RWPE1 (cell line): ENCODE measurements at places on chromosomes 12 and 14.

DNA sequence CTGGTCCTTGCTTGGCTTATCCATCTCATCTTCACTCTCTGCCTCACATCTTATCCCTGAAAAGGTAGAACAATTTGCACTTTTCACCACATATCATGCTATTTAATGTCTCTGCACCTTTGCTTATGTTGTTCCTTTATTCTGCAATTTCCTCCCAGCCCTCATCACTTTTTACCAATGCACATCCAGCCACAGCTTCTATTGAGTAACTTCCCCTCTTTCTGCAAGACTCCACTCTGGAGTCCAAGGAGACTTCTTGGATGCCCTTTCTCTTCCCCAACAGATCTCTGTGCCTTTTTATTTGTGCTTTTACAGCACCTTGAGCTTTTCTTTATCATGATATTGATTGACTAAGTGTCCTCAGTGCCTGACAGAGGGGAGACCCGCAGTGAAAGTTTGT is 797.1 kb downstream of the VRK1 start:
- no peak for DNase-seq

- DNase-seq = no peak
Observed at GRCh38 chr12:75846102-75846501, 185.5 kb downstream of the PHLDA1 start.

- no peak for DNase-seq
Observed at GRCh38 chr14:41900644-41901043, 294.0 kb downstream of the LRFN5 start.

GRCh38 chr12:27794818-27795584 is 15.0 kb upstream of the MANSC4 start:
- no peak for DNase-seq

DNA sequence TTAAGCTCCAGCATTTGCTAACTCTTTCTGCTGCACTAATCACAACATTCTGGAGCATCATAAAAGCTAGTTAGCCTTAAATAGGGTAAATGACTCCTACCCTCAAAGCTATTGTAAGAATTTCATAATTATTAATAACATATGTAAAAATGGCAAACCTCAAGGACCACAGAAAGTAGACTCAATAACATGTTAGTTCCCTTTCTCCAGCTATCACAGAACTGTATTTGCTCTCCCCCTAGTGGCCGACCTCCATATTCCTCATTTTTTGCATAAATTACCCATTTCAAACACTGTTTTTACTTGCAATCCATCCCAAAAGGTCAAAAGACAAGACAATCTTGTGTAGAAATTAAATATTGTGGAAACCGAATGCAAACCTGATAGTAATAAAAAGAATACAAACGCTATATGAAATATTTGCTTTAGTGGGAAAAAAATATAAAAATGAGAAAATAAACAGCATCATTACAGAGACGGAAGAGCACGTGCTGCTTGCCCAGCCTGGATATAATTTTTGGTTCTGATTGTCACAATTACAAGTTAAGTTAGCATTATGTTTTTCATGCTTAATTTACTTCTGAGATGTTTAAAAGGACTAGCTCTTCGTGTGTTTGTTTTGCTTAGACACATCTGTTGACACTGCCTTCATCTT is 97.9 kb downstream of the RERGL start:
- peak; percentile 17 for DNase-seq
